ENCODE measurements at places on chromosomes 2 and 18.

DNA sequence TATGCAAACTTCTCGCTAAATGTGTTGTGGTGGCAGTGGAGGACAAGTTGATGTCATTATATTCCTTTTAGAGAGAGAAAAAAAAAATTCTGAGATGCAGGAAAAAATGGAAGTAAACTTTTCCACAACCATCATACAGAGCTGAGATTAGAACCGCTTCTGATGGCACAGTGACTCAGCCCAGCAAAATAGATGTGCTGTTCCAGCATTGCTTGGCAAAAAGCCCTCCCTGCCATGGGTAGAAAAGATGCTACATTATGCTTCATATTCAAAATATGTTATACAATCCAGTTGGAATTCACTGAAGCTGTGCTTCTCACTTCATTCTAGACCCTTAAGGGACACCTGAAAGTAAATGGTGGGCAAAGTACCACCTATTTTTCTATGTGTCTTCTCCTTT lies 1047.6 kb upstream of the FANCL start:
- no peak for DNase-seq

GRCh38 chr2:218605432-218605831 lies 2.3 kb upstream of the PLCD4 start:
- DNase-seq: no peak

- no peak for DNase-seq
Measured at GRCh38 chr2:85787282-85787980, 33.6 kb downstream of the ATOH8 start.

DNA sequence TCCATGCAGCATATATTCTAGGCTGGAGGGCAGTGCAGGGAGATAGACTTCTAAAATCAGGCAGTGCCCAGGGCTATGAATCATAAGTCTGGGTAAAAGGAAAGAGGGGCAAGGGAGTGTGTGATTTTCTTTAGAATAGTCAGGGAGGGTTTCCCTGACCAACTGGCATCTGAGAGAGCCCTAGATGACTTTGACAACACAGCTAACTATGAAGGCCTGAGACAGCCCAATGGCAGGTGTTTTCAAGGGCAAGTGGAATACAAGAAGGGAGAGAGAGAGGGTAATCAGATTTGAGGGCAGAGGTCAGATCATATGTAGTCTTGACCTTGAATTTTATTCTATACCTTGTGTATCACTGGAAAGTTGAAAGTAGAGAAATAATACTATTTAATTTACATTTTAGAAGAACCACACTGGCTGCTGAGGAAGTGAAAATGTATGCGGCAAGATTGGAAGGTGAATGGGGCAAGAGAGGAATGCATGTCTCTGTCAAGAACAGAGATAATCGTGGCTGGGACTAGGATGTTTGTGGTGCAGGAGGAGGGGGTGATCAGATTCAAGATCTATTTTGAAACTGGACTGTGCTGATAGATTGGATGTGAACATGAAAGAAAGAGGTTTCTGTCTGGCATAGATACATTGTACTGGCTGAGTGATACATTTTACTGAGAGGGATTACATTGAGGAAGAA lies 1.9 kb upstream of the ITGB6 start:
- no peak for DNase-seq

- DNase-seq: no peak
Measured at GRCh38 chr2:239519089-239519920, 118.5 kb upstream of the HDAC4 start.

- DNase-seq: no peak
Measured at GRCh38 chr2:53945538-53945937, 25.3 kb downstream of the PSME4 start.

DNA sequence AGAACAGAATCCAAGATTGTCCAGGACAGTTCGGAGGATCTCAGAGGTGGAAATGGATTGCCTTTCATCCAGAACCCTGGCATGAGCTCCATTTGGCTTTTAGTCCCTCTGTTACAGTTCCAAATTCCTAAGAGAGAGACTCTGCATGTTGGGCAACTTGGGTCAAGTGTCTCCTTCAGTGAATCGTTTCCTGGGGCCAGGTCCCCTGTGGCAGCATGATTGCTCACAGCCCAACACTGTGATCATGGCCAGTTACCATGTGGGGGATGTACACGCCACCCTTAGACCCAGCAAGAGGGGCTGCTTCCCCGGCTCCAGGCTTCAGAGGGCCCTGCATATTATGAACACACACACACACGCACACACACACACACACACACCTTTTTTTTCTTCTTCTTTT lies 118.6 kb upstream of the GLI2 start:
- no peak for DNase-seq

- no peak for DNase-seq
Measured at GRCh38 chr18:47821314-47821713, 109.1 kb downstream of the SMAD2 start.

DNA sequence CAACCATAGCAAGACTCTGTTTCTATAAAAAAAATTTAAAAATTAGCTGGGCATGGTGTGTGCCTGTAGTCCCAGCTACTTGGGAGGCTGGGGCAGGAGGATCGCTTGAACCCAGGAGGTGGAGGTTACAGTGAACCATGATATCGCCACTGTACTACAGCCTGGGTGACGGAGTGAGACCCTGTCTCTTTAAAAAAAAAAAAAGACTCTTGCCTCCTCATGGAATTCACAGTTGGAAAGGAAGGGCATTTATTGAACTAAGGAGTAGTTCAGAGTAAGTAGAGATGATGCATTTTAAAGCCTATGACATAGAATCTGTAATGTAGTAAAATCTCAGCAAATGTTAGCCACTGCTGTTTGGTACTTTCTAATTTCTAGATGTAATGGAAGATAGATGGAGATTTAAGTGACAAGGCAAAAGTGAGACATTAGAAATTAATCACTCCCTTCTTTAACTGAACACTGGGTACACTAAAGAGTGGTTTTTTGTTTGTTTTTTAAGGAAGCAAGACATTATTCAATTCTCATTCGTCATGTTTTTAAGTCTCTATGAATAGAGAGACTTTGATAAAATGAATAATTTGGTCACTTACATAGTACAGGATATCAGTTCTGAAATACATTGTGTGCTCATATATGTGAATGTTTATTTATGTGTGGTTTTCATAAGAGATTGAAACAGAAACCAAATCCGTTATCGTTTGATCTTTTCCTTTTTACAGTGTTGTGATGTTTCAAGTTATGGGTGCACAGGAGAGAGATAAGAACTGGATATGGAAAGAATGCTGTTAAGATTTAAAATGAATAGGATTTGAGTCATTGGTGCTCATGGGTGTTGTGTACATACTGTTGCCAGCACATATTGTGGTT lies 186.1 kb upstream of the STON1 start:
- no peak for DNase-seq

- DNase-seq: no peak
Measured at GRCh38 chr2:229666811-229667210, 47.5 kb downstream of the DNER start.

- DNase-seq: no peak
Measured at GRCh38 chr2:219448099-219448775, 13.6 kb downstream of the SPEG start.

DNA sequence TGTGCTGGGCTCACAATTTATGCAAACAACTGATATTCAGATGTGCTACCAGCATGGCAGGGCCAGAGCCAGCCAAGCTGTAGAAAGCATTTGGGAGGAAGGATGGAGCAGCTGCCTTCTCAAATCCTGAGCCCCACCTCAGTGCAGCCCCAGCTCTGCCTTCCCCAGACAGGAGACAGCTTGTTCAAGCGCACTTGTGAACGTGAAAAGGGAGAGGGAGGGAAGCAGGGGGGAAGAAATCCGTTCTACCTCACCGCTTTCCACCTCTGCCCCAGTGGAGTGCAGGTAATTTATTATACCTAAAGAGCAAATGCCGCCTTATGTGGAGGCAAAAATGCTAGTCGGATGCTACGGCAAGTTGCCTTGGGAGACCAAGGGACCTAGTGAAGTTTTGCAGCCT lies 66.0 kb upstream of the SLC14A2 start:
- no peak for DNase-seq

- DNase-seq: no peak
Measured at GRCh38 chr2:134293719-134294537, 40.1 kb downstream of the MGAT5 start.

- no peak for DNase-seq
Measured at GRCh38 chr2:97868986-97869721, 126.6 kb downstream of the TMEM131 start.

GRCh38 chr2:108583903-108584520 lies 49.7 kb downstream of the LIMS1 start:
- DNase-seq: no peak

DNA sequence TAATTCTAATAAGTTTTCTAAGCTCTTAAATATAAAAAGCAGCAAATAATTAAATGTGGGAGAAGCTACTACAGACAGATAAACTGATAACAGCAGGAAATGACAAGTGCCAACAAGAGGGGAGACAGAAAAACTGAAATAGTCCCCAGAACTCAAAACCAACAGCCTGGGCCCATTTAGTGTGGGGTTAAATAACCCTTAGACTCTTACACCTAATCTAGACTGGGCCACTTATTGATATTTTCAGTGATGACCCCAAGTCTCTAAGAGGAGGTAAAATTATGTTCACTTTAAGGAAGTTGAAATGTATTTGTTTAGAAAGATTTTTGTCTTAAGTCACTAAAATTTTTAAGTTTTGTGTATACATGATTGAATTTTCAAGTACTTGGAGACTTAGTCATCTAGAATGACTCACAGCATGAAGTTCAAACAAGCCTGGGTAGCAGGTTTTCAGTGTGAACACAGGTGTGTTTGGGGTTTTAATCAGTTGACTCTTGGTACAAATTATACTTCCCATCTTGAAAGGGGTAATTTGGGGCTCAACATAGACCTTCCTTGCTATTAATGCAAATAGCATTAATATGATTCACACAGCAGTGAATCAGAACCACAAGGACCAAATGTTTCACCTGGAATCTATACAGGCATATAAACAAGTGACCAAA lies 54.9 kb upstream of the MYO3B start:
- DNase-seq: no peak

- no peak for DNase-seq
Measured at GRCh38 chr18:2909431-2910140, 62.8 kb downstream of the EMILIN2 start.

DNA sequence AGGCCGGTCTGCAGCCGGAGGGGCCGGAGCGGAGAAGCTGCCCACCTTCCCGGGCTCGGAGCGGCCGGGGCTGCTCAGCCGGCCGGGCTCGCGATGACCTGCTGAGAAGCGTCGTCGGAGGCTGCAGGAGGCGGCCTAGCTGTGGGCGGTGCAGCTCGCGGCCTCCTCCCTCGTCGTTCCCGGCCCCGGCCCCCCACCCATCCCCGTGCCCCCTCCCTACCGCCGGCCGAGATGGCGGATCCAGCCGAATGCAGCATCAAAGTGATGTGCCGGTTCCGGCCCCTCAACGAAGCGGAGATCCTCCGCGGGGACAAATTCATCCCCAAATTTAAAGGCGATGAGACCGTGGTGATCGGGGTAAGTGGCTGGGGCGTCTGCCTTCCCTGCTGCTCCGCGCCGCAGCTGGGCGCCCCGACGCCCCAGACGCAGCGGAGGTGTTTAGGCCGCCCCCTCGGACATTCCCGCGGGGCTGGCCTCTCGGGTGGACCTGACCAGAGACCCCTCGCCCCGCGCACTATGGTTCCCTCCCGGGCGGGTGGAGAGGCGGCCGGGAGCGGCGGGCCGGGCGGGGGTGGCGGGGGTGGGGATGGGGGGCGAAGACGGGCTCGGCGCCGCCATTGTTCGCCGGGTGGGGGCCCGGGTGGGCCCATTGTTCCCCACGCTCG lies 492 bp downstream of the KIF5C start:
- DNase-seq: no peak

- DNase-seq: no peak
Measured at GRCh38 chr2:46978723-46979122, 63.1 kb upstream of the MCFD2 start.

DNA sequence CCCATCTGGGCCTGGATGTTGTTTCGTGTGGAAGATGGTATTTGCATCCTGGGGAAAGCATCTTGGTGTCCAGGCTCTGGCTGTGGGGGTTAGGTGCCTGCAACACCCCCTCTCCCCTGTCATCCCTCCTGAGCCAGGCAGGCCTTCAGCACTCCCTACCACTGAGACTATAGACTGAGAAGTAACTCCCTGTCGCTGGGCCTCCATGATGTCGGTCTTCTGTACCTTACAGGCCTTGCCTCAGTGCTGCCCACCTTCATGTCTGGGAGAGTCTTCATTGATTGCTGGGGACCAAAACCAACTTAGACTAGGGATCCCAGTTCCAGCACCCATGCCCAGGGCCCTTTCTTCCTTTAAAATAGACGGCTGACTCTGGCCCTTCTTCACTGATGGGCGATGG lies 33.1 kb upstream of the DNMT3A start:
- no peak for DNase-seq

- DNase-seq: no peak
Measured at GRCh38 chr2:69499966-69500365, 62.7 kb upstream of the NFU1 start.

DNA sequence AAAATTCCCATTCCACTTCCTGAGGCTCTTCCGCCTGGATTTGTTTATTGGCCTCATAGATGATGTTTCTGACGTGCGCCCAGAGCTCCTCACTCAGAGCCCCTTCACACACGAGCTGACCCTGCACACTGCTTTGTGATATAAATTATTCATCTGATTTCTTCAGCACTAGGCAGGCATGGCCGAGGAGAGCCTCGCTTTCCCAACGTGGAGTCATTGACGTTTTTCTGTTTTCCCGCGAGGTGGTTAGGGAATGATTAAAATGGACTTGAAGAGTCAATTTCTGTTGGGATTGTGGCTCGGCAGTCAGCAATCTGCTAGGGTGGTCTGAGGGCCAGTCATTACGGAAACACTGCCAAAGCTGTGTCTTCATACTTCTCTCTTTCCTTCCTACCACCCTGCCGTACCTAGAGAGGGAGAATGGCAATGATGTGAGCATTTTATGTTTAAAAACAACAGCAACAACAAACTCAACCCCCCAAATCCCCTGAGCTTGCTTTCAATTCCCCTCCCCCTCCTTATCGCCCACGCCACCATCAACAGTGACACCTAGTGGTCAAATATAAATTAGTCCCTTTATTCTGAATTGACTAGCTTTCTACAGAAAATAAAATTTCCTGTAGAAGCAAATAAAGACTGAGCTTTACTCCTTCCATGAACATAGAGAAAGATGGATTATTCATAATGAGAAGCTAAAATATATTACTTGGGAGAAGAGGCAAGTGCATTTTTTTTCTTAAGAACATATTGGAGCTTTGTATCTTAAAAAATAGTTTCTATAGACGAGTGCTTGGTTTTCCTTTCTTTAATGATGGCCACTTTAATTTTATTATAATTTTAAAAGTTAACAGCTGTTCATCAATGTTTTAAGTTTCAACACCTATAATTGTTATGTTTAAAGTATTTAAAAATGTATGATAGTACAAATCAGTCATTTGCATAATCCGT lies 285.1 kb downstream of the MTX2 start:
- DNase-seq: no peak

DNA sequence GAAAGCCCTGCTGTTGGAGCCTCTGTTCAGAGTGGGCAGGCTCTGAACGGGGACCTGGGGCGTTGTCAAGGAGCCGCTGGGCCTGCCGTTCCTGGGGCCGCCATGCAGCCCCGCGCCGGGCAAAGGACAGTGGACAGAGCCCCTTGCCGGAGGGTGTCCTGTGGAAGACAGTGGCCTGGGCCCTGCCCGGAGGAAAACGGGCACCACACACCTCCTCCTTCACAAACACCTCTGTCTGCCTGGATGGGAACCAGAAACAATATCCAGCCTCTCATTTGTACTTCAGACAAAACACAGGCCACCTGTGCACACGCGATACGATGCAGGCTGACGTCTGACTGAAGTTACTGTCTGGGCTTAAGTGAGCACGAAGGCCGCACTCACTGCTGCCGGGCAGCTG lies 233.7 kb downstream of the TWIST2 start:
- DNase-seq: no peak

Data from cortex of kidney (tissue), 1 donor.